ENCODE measurements at places on chromosomes 3 and 15.
A peak's percentile ranks its signal among the peaks of the same experiment; 100 is the strongest.

GRCh38 chr15:91265416-91265940, 165.4 kb downstream of the SV2B start:
- no peak for DNase-seq

DNA sequence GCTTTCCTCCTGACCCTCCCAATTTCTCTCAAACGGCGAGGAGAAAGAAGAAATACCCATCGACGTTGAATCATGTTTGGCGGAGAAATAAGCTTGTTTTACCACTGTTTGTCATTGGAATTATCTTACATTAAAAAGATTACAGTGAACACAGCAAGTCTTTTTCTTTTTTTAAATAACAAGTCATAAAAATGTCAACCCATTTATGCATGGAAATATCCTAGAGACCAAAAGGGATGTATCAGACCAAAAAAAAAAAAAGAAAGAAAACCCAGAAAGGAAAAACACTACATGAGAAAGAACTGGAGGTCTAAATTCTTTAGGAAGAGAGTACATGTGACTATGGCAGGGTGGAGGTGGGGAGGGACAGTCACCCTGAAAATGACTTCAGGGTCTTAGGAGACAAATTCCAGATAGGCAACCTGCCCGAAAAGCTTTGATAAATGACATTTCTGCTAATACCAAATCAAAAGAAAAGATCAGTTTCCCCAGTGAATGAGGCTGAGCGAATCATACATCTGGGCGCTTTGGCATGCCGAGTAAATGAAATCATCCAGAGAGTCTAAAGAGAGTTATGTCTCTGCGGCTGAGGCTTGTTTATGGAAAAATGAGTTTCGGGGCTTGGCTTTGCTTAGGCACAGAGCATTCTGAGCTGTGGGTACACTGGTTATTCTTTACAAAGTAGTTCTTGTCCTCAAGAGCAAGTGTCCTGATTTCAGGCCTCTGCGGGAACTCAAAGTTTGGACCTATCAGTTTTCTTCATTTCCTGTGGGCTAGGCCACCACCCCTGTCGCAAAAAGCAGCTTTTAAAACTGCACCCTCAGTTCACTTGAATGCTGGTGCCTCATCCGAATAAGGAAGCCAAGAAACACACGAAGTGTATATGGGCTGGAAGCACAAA, 110.1 kb upstream of the TGFBR2 start:
- no peak for DNase-seq

DNA sequence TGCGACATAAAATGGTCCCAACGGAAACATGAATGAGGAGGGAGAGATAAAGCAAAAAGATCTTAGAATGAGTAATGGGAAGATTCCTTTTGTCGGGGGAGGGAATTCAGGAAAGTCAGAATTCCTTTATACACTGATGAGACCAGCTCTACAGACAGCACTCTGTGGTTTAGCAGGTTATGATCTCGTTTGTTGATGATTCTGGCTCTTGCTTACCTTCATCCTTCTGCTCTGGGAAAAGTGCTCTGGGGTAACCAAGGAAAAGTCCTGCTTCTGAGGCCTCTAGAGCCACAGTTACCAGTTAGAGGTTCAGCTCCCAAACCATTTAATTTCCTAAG, 150.7 kb upstream of the NR2E3 start:
- no peak for DNase-seq

GRCh38 chr3:42547401-42547945, 34.3 kb downstream of the SEC22C start:
- peak; percentile 53 for DNase-seq

GRCh38 chr3:123343296-123344174, 105.4 kb downstream of the ADCY5 start:
- no peak for DNase-seq

- DNase-seq, result no peak
These were observed 94.1 kb upstream of the SKOR1 start for GRCh38 chr15:67731112-67731721.
